Muscle of arm (tissue), 14 donors: ENCODE measurements at places on chromosomes 2 and 18. TPM values are rescaled to one million over a fixed set of nuclear protein-coding genes. Genes with fewer than 3 reads are reported as not detected.

The CYRIA gene
- polyA plus RNA-seq = 4.3 TPM

The CNGA3 gene
- 0.57 TPM for polyA plus RNA-seq

The CROCC2 gene
- polyA plus RNA-seq = 0.43 TPM

The SCTR gene
- 1.4 TPM for polyA plus RNA-seq

The GLI2 gene
- 6.7 TPM for polyA plus RNA-seq

The CTLA4 gene
- polyA plus RNA-seq = 0.27 TPM

- DNase-seq = no peak
Measured at GRCh38 chr2:17107871-17108270, 410.4 kb downstream of the RAD51AP2 start.

DNA sequence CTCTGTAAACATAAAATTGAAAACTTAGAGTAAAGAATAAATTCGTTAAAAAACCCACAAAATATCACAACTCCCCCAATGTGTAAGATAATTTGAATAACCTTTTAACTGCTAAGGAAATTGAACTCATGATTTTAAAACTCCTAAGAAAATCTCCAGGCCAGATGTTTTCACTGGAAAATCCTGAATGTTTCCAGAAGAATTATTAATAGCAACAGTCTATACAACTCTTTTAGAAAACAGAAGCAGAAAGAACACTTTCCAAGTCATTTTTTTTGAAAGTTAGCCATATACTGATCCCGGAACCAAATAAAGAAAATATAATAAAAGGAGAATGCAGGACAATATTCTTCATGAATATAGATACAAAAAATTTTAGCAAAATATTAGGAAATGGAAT lies 165.6 kb downstream of the ACOXL start:
- DNase-seq = peak; percentile 71

GRCh38 chr2:42777883-42778805 lies 14.2 kb upstream of the OXER1 start:
- DNase-seq = no peak

GRCh38 chr18:12839526-12840196 lies 44.4 kb downstream of the PTPN2 start:
- no peak for DNase-seq

- DNase-seq = no peak
Measured at GRCh38 chr18:54157646-54158385, 66.7 kb downstream of the MBD2 start.

DNA sequence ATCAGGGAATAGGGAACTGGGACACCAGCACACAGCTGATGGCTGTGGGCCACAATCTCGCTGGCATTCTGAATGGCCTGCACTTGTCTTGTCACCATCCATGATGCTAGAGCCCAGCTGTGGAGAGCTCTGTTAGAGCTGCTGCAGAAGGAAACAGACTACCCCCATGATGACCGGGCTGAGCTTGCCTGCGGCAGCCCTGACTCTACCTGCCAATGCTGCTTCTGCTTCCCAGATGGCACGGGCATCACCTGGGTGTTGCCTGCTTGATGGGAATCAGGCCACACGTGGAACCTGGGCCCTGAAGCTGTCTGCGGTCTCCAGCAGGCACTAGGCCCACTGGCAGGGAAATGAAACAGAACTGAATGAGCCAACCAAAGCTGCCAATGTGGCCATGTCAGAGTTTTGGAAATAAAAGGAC lies 11.2 kb upstream of the DAW1 start:
- DNase-seq = no peak

GRCh38 chr2:191697870-191698269 lies 19.9 kb downstream of the NABP1 start:
- no peak for DNase-seq

DNA sequence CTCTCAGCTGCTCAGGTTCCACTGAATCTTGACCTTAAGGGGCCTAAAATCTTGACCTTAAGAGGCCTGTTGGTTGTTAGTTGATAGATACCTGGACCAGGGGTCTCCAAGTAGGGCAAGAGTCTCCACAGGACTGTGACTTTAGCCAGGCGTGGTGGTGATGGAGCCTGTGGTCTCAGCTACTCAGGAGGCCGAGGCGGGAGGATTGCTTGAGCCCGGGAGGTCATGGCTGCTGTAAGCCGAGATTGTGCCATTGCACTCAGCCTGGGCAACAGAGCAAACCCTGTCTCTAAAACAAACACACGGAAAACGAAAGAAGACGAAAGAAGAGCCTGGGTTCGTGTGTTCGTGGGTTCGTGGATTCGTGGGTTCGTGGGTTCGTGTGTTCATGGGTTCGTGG lies 120.2 kb upstream of the CTDP1 start:
- DNase-seq = no peak
